ENCODE measurements at places on chromosomes 4 and X.

GRCh38 chrX:111616786-111617185, 64.2 kb upstream of the ALG13 start:
- no peak for DNase-seq

DNA sequence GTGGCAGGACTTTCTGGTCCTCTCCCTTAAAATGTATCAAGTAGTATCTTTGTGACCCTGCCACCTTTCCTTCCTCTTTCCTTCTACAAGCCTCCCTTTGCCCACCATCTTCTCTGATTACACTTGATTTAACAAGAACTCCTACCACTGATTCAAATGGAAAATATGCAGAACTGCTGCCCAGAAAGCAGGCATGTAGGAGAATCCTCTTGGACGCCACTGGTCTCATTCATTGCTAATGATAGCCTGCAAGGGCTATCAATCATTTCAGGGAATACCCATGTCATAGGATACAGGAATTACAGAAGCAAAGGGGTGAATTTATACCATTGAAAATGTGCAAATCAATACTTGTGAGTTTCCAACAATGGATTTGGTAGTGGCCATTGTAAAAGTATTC, 294.6 kb upstream of the NRK start:
- DNase-seq, result peak; percentile 34

DNA sequence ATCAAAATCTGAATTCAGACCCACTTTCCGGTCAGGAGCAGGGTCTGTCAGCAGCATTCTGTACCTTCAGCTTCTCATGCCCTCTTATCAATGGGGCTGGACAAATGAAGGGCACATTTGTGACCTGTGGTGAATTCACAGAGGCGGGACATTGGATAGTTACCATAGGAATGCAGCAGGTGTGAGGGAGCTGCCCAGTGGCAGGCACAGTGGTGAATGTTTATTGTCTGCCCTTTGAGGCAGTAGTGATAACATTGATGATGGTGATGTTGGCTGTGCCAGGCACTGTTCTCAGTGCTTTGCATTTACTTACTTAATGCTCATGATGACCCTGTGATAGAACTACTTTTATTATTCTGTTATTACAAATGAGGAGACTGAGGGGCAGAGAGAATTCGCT, 101.2 kb upstream of the KIT start:
- DNase-seq, result no peak

DNA sequence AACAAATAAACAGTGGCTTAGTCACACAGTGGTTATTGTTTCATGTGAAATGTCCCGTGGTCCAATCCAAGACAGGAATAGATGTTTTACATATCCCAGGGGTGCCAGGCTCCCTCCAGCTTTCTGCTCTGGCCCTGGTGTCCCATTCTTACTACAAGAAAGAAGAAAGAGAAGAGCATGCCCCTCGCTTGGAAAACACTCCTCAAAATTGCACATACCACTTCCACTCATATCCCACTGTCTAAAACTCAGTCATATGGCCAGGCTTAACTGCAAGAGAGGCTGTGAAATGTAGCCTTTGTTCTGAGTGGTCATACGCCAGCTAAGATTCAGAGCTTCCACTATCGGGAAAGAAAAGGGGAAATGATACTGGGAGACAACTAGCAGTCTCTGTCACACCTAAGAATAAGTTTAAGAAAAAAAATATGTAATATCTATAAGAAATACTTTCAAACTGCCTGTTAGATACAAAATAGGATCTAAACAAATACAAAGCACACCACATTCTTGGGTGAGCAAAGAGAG, 306.8 kb upstream of the FAM241A start:
- no peak for DNase-seq

DNA sequence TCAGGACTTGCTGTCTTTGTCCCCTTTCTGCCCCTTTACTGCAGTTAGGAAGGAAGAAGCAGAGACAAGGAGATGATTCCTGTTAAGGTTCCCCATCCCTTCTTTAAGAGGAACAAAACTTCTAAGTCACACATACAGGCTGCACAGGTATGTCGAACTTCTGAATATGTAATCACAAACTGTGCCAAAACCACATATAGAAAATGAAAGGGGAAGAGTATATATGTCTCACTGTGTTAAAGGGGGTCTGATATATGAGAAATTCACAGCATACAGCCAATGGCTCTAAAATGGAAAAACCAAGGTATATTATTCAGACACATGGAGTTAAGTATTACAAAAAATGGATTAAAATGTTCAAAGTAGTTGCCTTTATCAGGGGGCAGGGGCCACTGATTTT, 11.7 kb downstream of the CFAP97 start:
- DNase-seq, result no peak

DNA sequence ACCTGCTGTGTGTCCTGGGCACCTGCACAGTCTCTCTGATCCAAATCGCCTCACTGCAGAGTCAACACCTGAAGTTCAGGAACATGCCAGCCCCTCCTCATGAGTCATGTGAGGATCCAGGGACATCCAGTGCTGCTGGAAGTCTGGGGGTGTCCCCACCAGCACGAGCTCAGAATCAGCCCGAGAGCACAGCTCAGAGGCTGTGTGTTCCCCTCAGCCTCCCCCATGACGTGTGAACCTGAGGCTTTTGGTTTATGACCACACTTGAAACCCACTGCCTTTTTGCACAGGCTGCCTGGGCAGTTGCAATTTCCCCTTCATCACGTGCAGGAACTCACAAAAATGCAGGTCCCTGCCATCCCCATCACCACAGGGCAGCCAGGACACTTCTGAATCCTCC, 47.1 kb downstream of the PPP2R2C start:
- DNase-seq, result no peak

DNA sequence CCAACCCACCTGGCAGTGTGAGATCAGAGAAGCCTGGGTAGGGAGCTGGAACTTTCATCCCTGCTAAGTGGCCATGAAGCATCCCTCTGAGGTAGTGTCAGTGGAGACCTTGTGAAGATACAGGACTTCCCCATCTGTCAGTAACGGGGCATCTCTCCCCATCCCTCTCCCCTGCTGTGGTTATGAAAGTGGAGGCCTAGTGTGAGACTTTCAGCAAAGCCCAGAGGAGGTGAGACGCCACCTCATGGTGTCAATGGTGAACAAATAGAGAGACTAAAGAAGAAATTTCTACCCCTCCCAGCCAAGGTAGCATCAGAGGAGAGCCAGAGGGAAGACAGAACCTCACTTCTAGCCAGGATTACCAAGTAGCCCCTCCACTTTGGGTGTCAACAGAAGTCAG, 150.2 kb downstream of the VEGFC start:
- DNase-seq, result no peak

DNA sequence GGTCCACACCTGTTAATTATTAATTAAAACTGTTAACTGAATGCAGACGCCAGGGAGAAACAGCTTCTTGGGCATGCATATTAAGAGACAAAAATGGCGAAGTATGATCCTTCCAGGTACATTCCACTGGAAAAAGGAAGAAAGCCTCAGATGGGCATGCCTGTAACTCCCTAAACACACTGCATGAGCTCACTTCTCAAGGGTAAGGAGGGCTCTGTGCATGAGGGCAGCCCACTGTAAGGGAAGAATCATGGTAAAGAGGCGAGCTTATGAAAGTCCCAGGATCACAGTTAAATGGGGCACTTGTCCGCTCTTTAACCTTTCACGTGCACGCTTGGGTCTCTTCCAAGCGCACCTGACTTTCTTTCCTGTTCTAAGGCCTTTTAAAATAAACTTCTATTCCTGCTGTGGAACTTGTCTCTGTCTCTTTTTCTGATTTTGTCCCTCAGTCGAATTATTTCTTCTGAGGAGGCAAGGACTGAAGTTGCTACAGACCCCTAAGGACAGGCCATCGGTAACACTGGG, 321.7 kb downstream of the PPP1R2C start:
- no peak for DNase-seq

DNA sequence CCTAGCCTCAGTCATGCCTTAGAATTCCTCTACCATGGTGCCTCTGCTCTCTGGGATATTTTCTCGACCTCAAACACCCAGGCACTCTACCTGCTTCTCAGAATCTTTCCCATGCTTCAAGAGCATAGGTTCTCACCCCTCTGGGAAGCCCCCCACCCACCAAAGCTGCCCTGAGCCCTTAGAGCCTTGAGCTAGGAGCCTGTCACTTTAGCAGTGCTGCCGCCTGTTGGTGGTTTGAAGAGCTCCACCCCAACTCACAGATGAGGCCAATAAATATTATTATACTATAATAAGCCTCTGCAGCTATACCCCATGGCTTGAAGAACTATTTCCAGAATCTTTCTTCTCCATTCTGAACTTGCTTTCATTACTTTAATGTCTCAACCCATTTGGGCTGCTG, 109.7 kb downstream of the RTL5 start:
- DNase-seq, result no peak

DNA sequence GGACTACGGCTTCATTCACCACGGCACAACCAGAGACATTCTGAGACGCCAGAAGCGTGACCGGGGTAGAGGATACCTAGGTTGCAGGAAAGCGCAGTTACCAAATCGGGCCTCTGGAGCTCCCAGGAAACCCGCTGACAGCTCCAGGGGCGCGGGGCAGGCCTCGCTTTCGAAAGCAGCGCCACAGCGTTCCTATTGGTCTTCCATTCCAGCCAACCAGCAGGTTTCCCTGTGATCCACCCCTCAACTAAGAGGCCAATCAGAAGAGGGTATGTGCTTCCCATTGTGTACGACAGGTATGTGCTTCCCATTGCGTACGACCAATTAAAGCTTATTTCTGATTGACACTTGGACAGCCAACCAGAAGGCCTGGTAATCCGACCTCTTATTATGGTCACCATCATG, 14.9 kb downstream of the SNX12 start:
- no peak for DNase-seq

DNA sequence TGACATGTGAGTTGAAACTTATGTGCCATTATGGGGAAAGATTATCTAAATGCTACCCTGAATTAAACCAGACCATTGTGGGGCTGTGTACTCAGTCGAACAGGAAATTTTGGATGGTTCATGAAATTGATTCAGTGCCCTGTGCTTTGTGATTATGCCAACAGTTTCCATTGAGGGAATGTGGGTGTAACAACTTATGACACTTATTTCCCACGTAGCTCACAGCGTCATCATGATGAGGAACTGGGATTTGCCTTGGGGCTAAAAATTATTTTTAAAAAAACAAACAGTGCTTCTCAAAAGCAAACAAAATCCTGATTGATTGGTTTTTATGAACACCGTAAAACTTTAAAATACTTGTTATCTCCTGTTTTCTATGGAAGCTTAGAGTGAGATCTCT, 8.3 kb upstream of the CLTRN start:
- DNase-seq, result no peak

- DNase-seq, result no peak
Observed at GRCh38 chrX:13786048-13786447, 30.8 kb downstream of the GPM6B start.

DNA sequence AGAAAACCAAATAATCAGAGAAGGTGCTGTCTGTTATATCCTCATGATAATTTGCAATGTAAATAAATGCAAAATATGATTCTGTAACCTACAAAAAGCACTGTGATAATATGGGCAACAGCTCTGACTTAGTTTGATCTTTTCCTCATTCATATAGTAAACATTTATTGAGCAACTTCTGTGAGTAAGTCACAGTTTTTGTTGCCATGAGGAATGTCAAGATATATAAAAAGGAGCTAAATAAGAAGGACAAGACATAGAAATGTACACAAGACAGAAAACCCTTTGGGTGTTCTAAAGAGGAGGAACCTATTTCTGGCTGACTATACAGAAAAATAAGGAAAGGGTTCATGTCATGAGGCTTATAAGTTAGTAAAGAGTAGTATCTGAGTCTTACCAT, 44.3 kb downstream of the ARSJ start:
- DNase-seq, result no peak

DNA sequence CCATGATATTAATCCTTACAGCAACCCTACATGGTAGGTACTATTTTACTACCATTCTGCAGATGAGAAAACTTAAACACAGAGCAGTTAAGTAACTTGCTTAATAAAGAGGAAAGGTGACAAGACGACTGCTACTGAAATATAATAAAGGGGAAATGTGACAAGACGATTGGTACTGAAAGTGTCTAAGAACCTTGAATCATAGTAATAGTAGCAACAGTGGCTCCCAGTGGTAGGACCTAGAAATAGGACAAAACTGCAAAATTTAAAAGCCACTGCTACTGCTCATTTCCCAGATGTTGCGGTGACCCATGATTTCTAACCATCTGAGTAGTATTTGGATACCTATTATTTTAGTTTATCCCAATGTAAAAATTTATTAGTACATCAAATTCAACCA, 89.5 kb downstream of the TASL start:
- DNase-seq, result no peak

DNA sequence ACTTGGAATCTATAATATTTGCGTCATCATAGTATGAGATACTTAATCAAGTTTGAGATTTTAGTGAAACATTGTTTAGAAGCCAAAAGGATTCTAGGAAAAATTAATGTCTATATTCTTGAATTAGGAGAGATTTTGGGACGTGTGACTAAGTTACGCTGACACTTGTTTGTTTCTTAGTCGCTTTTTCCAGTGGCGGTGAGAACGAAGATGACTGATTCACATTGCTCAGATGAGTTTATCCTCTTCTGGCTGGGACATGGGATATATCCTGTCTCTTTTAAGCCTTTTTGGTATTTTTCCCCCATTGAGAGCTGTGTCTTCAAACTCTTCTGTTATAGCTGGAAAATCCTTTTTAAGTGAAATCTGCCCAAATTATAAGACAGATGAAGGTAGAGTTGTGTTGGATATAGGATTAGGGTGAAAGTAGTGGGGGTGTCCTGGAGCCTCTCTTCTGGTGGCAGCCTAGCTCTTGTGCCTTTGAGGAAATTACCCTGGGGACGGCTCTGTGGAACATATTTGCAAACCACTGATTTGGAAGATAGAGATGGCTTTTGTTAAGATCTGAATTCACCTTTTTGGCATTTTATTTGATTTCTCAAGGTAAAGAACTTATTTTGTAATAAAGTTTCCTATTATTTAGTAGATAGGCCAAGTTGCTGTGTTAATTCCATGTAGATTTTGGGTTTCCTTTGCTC, 49.7 kb downstream of the HTT start:
- no peak for DNase-seq

DNA sequence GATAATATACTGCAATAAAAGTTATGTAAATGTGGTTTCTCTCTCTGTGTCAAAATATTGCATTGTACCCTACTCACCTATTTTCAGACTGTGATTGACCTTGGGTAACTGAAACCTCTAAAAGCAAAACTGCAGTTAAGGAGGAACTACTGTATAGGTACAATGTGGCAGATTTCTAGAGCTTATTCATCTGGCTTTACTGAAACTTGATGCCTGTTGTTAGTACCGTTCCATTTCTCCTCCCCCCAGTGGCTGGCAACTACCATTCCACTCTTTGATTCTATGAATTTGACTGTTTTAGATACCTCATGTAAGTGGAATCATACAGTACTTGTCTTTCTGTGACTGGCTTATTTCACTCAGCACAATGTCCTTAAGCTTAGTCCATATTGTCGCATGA, 61.9 kb downstream of the HOPX start:
- peak; percentile 24 for DNase-seq

- DNase-seq, result peak; percentile 57
Observed at GRCh38 chrX:102515975-102516941, at the start of gene TMSB15A. TMSB15A (minus strand) TSS chrX:102516739.
